ENCODE measurements at places on chromosomes 4 and X. TPM values are rescaled to one million over a fixed set of nuclear protein-coding genes. Genes with fewer than 3 reads are reported as not detected.

Gene PDE6B
- total RNA-seq = 15.0 TPM

Gene CD40LG
- not detected for total RNA-seq

Gene CLGN
- not detected for total RNA-seq

Gene SEC31A
- 154 TPM for total RNA-seq

Gene MTHFD2L
- total RNA-seq = 12.0 TPM

Gene GAGE12E
- not detected for total RNA-seq

Gene ASB12
- total RNA-seq = 0.18 TPM

Gene MBNL3
- 41.0 TPM for total RNA-seq

Gene ABLIM2
- total RNA-seq = 5.2 TPM

Gene SNCA
- total RNA-seq = 2.2 TPM

Gene AVPR2
- total RNA-seq = not detected

Gene ARSJ
- not detected for total RNA-seq

Gene ERVMER34-1
- total RNA-seq = not detected

Gene NUDT11
- not detected for total RNA-seq

Gene WWC2
- 0.76 TPM for total RNA-seq

Gene TMPRSS11A
- not detected for total RNA-seq

Gene CFAP47
- total RNA-seq = not detected

Gene SPANXB1
- total RNA-seq = not detected

Gene HDX
- total RNA-seq = 2.9 TPM

Gene CEP135
- total RNA-seq = 24.7 TPM

Gene FRMD7
- total RNA-seq = not detected

Gene MND1
- total RNA-seq = 0.27 TPM

Gene H2BW2
- 0.11 TPM for total RNA-seq

Gene XK
- 0.11 TPM for total RNA-seq

Gene USP51
- 1.2 TPM for total RNA-seq

Gene IL2
- not detected for total RNA-seq

Gene FGF13
- total RNA-seq = not detected

Gene RPS3A
- 3,656 TPM for total RNA-seq

Gene GPR50
- total RNA-seq = not detected

Gene HNRNPD
- total RNA-seq = 350 TPM

Gene HTRA3
- not detected for total RNA-seq

Gene AR
- total RNA-seq = not detected

Data from activated B cell treated with CpG ODN at 0.5 μM for 24 hours (primary cell).